ENCODE measurements at places on chromosomes 5 and 9.

DNA sequence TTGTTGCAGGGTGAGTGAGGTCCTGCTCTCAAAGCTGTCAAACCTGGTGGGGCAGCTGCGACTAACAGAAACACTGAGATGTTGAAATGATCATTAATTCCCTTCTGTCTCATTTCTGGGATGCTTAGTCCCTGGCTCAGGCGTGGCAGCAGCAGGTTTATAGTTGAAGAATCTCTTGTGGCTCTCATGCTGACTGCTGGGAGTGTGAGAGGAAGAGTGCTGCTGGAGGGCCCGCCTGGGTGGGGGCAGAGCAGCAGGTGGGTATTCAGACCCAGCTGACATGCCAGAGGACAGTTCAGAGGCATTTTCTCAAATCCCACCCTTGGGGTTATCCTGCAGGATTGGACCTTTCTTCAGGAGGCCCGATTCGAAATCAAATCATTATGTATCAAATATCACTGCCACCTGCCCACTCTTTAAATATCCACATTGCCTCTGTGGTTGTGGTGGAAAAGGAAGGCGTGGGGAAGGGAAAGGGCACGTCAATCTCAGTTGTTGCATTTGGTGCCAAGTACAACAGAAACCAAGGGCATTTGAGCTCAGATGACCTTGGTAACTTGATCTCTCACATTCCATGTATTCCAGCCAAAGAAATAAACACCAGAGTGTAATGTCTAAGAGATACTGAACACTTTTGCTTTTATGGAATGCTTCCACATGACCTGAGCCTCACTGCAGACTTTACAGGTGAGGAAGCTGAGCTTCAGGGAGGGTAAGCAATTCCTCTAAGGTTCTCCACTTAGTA lies 224.3 kb downstream of the AOPEP start:
- no peak for DNase-seq

- DNase-seq: no peak
Measured at GRCh38 chr5:79157305-79157704, 45.7 kb downstream of the BHMT start.

GRCh38 chr5:88551724-88552345 lies 283.2 kb upstream of the TMEM161B start:
- no peak for DNase-seq

- DNase-seq: no peak
Measured at GRCh38 chr9:32350682-32351081, 33.8 kb upstream of the ACO1 start.

DNA sequence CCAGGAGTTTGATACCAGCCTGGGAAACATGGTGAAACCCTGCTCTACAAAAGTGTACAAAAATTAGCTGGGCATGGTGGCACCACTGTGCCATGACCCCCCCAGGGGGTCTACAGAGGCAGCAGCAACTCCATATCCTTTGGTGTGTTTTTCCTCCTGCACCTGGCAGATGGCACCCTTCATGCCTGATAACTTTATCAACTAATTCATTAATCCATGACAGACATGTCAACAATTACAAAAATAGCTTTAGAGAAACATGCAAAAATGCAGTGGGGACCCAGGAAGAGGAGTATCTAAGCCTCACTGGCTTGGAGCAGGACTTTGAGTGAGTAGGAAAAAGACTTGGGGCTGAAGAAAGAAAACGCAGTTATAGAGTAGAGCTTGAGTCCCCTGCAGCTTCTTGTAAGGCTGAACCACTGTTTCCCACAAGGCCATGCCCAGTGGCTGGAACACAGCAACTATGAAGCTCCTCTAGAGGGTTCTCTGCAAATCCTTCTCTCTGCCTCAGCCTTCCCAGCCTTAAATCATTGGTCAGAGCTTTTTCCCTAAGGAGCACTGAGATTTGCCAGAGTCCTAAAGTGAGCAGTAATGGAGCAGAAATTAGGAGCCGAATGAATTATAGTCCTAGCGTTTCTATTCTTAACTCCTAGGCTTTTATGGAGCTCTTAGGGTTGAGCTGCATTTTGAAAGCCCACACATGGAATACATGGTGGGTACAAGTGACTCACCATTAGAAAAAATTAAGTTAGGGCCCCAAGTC lies 25.5 kb upstream of the B4GALT1 start:
- DNase-seq: no peak

DNA sequence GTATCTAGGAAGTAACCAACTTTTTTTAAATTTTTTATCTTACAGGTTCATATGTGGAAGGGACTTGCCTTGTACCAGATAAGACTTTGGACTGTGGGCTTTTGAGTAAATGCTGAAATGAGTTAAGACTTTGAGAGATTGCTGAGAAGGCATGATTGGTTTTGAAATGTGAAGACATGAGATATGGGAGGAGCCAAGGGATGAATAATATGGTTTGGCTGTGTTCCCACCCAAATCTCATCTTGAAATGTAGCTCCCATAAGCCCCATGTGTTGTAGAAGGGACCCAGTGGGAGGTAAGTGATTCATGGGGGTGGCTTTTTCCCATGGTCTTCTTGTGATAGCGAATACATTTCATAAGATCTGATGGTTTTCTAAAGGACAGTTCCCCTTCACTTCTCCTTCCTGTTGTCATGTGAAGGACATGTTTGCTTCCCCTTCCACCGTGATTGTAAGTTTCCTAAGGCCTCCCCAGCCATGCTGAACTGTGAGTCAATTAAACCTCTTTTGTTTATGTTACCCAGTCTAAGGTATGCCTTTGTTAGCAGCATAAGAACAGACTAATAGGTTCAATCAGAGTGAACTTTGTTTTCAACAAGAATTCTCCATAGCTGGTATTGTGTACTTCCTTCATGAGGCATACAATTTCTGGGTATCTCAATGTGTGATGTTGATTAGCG lies 535.6 kb upstream of the MEF2C start:
- DNase-seq: no peak

DNA sequence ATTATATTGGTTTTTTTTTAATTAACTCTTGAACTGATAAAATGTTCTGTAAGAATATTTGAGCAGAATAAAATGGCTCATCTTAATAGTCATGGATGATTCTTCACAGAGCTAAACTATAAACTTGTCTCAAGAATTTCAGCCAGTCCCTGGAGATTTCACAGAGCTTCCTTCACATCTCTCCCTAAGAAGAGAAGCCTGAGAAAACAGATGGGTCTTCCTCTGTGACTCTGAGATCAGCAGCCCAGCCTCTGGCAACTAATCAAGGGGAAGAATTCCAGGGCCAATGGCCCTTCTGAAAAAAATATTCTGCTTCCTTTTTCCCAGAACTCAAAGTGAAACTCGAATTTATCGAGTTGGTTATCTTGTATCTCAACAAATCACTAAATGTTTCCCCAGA lies 122.2 kb upstream of the ITGA1 start:
- no peak for DNase-seq

DNA sequence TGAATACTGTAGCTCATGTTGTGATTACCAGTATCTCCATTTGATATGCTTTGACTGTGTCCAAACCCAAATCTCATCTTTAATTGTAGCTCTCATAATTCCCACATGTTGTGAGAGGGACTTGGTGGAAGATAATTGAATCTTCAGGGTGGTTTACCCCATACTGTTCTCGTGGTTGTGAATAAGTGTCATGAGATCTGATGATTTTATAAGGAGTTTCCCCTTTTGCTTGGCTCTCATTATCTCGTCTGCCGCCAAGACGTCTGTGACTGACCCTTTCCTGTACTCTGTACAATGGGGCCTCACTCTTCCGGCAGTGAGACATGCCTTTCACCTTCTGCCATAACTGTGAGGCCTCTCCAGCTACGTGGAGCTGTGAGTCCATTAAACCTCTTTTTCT lies 59.3 kb downstream of the TRIO start:
- DNase-seq: no peak

DNA sequence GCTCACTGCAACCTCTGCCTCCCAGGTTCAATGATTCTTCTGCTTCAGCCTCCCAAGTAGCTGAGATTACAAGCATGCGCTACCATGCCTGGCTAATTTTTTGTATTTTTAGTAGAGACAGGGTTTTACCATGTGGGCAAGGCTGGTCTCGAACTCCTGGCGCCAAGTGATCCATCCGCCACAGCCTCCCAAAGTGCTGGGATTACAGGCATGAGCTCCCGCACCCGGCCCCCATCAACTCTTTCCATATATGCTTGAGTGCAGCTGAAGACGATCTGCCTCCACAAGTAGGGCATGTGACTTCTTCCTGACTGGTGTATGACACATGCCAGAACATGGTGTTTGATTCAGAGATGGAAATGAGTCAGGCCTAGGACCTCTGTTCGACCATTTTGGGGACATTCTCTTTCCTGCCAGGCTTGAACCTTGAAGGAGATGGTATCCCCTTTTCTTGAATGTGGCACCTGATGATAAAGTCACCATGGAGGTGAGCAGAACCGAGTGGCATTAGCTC lies 7.5 kb upstream of the CNOT6 start:
- DNase-seq: no peak

GRCh38 chr9:132584601-132585560 lies 2.5 kb downstream of the BARHL1 start:
- no peak for DNase-seq

- no peak for DNase-seq
Measured at GRCh38 chr9:121357011-121357410, 13.0 kb downstream of the STOM start.

DNA sequence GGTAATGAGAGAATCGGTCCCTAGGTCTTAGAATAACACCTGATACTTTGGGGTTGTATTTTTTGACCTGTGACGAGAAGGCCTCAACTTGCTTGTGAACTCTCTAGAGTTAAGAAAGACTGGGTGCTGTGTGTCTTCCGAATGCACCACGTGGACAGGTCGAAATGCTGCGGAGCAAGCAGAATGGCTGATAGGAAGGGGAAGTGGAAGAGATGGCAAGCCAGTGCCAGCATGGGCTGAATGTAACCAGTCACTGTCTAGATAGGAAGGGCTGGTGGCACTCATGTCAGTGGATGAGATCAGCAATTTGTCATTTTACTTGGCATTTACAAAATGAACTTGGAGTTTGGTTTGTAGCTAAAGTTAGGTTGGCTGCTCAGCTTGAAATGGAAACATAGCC lies 5.6 kb downstream of the OTULINL start:
- DNase-seq: no peak

DNA sequence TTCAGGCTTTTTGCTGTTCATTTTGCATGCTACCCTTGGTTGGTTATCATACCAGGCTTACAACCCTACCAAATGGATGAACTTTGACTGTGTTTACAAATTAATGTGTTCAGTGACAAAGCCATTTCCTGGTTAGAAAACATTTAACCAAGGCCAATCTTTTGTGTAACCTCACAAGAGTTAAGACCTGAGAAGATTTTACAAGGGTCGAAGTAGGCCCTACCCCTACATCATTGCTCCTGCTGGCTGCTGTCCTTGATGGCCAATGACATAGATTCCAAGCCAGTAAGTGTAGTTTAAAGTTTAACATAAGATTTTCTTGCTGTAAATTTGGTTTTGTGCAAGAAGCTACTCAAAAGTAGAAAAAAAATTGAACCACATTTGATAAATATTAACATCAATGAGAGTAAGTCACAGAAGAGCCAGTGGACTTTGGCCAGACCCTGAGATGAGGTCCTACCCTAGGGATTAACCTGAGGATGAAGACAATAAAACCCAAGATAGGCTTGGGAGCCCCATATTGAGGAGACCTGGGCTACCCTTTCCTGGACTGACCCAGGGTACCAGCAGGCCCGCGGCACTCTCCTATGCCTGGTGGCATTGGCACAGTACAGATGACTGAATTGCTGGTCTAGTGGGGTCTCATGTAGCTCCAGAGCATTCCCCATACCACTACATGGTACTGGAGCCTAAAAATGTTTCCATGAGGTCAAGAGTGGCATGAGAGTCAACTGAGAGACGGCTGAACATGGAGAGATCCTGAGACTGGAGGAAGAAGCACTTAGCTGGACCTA lies 8.3 kb downstream of the C1QTNF3 start:
- DNase-seq: no peak

DNA sequence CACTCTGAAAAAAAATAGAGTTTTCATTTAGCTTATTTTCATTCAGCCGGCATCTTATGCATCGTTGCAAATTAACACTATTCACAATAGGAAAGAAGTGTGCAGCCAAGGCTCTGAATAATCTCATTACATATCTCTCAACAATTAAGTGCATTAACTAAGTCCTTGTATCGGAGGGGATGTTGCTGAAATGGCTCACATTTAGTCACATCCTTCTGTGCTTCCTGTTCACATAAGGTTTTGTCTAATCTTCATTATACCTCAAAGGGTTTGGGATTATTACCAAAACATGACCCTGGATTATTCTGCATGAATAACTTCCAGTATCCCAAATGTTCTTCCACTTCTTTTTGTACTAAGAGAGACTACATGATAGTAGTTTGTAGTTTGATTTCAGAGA lies 278.0 kb upstream of the GRIA1 start:
- DNase-seq: no peak

GRCh38 chr9:27192291-27192960 lies 83.4 kb downstream of the TEK start:
- DNase-seq: no peak

- DNase-seq: no peak
Measured at GRCh38 chr9:135032868-135033460, 54.5 kb upstream of the OLFM1 start.

DNA sequence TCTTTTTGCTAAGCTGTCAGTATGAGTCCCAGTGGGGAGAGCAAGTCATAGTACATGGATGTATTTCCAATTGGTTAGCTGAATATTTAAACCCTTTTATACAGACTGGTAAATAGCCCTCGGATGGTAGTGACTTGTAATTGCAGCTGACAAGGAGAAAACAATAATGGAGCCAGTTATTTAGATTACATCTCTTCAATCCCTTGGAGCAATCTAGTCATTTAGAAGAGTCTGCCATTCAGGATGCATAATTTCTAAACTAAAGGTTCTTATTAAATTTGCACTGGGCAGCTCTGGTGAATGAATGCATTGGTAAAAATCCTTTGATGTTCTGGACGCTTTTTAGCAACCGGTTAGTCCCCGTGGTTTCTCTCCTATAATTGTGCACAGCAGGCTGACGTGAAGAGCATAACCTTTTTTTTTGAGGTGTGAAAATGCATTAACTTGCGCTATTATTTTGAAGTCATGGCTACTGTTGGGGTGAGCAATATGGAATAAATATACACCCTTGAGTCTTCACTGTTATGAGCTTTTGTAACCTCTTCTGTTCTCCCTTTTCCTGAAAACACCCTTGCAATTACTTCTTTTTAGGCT lies 158.6 kb upstream of the CD180 start:
- no peak for DNase-seq

DNA sequence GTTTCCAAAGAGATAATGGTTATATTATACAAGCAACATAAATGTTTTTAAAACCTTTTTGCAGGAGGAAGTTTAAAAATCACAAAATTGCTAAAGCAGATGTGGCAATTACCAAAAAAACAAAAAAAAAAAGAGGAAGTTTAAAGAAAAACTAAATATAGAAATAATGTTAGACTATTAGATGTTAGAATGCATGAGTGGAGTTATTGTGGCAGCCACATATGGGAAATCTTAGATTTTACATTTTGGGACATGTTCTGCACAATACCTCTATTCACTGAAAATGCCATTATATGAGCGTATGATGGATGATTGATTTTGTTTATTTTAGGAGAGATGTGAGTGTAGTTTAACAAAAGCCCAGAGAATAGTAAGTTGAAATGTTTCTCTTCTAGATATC lies 31.2 kb upstream of the DTWD2 start:
- no peak for DNase-seq

Measured in activated naive CD4-positive, alpha-beta T cell treated with Interleukin-2 at 50 U/mL for 16 hours (primary cell).